ACHN (cell line): ENCODE measurements at places on chromosomes 5 and 9.

- DNase-seq: no peak
These were observed 384.4 kb downstream of the TMEM167A start for GRCh38 chr5:82692826-82693225.

DNA sequence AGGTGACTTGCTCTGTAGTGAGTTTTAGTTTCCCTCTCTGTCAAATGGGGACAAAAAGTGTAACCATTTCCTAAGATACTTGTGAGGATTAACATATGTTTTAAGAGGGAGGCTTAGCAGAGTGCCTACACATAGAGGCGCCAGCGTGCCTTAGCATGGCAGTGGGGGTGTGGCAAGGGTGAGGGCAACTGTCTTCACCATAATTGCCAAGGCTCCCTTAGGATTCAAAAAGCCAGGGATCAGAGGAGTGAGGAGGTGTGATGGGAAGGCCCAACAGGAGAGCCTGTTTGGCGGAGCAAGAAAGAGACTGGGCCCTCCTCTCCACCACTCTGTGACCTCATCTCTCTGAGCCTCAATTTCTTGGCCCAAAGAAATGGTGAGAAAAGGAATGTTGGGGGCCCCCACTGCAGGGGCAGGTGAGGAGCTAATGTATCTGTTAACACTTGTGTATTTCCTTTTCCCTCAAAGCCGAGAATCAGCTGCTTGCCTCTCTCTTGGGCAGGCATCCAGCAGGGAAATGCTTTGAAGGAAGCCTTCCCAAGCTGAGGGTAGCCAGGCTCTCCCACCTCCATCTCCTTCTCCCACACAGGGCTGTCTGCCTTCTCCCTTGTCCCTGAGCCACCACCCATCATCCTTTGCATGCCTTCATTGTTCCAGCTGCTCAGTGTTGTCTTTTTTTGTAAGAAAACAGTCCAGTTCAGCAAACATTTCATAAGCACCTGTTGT, 76.0 kb downstream of the DAB2IP start:
- DNase-seq: no peak

DNA sequence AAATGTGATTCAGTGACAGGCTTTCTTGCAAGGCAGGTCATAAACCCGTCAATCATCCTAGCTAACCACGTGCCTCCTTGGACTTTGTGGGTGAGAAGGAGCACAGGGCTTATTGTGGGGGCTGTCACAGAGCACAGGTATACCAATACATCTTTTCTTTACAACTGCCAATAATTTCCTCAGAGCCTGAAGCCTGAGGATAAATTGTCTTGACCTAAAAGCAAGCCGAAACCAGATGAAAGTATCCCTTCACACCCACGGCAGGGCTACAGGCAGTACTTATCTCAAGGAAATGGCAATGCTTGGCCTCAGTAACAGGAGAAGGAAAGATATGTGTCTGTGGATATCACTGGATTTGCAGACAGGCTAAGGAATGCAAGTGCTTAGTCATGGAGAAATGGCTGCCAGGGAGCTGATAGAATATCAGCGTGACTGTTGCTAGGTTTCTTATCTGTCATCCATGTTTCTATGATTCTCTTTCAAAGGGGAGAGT, 90.3 kb upstream of the ZNF366 start:
- peak; percentile 13 for DNase-seq

DNA sequence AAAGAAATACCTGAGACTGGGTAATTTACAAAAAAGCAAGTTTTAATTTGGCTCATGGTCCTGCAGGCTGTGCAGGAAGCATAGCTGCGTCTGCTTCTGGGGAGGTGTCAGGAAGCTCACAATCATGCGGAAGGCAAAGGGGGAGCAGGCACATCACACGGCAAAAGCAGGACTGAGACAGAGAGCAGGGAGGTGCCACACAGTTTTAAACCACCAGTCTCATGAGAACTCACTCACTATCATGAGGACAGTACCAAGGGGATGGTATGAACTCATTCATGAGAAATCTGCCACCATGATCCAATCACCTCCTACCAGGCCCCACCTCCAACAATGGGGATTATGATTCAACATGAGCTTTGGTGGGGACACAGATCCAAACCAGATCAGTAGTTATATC, 96.2 kb downstream of the OSTF1 start:
- no peak for DNase-seq

GRCh38 chr5:77423022-77423750, 68.9 kb downstream of the WDR41 start:
- DNase-seq: no peak

DNA sequence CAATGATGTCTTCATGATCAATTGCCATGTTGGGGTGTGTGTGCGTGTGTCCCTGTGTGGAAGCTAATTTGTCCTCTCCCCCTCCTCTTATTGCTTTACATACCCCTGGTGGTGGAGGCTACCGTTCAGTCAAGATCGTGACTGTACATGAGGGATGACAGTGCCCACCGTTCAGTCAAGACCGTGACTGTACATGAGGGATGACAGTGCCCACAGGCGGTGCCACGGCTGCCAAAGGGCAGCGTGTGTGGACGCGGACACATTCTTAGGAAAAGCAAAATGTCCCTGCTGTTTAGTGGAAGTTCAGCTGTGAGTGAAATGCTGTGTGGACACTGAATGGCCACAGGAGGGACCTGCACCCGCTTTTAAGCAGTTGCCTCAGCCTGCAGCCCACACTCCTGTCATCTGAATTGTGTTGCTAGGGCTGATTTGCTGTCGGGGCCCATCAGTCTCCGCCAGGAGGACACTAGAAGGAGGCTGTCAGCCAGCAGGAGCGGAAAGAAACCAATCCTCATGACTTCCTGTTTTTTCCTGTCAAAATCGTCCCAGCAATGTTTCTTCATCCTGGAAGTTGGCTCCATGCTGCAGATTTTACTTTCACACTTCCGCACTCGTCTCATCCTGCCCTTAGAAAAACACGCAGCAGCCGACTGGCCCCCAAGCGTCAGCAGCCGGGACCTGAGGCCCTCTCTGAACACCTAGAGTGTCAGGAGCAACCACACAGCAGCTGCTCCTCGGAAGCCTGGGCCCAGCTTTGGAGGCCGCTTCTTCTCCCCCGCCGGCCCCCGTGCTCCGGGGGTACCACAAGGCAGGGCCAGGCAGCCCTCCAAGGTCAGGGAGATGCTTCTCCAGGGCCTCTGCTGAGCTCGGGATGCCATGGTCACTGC, 9.1 kb downstream of the OR2V1 start:
- no peak for DNase-seq

DNA sequence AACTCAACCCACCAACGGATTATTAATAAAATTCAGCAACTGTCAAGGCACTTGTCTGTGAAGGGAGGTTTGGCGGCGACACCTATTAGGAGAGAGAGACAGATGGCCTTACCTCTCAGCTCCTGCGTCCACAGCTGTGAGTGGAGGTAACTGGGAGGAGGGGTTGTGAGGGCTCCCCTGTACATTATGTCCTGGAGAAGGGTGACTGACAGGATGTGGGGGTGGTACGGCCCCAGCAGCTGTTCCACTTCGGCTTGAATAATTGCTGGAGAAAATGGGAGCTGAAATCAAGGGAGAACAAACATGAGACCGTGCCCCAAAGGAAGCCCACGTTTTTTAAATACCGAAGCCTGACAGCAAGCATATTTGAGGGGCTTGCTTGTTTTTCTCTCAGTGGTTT, 353.5 kb upstream of the RFX3 start:
- DNase-seq: no peak

GRCh38 chr9:28808042-28808441, 1234.8 kb upstream of the C9orf72 start:
- DNase-seq: peak; percentile 52

DNA sequence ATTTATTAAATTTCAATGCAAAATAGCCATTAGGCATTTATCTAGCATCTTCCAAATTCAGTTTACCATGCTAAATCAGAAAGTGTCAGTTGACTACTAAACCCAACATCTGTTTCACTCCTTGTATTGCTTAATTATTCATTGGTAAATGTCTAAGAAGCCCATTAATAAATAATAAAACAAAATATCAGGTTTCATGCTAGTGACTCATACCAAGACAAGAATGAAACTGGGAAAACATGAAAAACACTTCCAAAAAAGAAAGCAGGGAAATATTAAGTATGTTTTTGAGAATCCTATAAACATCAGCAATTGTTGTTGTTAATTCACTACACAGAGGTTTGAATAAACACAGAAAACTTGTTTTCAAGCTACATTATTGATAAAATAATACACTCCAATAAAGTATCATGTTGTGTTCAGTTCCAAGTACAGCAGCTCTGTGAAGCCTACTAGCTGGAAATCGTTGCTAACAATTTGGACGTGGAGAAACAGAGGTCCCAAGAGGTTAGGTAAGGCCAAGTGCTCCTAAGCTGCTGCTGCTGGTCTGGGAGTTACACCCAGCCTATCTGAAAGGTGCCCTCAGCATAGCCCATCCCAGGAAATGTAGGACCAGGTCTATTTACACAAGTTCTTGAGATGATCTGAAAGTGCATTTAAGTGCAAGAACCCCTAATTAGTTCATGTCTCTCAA, 78.8 kb downstream of the GNAQ start:
- no peak for DNase-seq

GRCh38 chr5:59588922-59589321, 304.6 kb downstream of the PDE4D start:
- peak; percentile 74 for DNase-seq

- no peak for DNase-seq
These were observed 997.5 kb upstream of the CTNND2 start for GRCh38 chr5:12901696-12902095.

GRCh38 chr9:121837113-121837961, 185.9 kb downstream of the DAB2IP start:
- DNase-seq: no peak

GRCh38 chr5:97074859-97075489, 67.4 kb downstream of the LIX1 start:
- no peak for DNase-seq

DNA sequence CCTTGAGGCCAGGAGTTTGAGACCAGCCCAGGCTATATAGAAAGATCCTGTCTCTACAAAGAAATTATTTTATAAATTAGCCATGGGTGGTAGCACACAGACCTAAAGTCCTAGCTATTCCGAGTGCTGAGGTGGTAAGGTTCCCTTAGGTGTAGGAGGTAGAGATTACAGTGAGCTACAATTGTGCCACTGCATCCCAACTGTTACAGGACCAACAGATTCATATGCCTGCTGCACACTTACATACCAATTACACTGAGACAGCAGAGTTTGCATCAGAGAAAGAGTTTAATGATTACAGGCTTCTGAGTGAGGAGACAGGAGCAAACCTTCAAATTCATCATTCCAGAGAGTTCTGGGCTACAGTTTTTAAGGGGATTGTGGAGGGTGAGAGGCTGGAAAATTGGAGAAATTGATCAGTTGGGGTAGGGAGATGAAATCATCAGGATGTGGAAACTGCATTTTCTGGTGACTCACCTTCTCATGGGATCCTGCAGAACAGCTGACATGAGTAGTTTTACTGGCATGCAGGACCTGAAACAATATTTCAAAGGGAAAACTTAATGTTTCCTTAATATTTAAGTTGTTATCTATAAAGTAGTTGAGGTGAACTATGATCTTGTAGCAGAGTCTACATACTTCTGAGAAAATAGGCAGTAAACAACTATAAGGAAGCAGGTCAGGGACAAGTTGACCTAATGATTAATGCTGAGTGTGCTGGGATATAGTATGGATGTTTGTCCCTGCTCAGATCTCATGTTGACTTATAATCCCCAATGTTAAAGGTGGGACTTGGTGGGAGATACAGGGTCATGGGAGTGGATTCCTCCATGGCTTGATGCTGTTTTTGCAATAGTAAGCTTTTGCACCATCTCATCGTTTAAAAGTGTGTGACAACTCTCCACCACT, 54.7 kb downstream of the ANXA2R start:
- peak; percentile 33 for DNase-seq

- no peak for DNase-seq
These were observed 104.1 kb upstream of the NIPBL start for GRCh38 chr5:36772276-36773140.

DNA sequence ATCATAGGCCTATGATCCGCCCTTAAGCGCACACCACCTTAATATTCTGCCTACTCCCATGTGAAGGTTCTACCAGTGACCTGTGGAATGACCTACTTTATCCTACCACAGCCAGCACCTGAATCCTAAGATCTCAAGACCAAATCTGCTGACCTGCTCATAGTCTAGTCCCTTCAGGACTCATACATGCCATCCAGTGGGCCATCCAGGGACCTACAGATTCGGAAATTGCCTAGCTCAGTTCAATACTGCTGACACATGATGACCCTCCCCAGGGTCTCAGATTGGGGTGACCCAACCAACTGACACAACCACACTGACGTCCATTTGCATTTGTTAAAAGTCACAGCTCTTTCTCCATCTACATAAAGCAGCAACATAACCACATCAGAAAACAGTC, 443.8 kb upstream of the ST8SIA4 start:
- DNase-seq: no peak

GRCh38 chr9:85528607-85529006, 213.1 kb downstream of the AGTPBP1 start:
- DNase-seq: no peak

GRCh38 chr5:149320791-149321330, 24.4 kb upstream of the GRPEL2 start:
- DNase-seq: peak; percentile 93

- DNase-seq: peak; percentile 61
These were observed 909 bp downstream of the AFF4 start for GRCh38 chr5:132962429-132963021.

- no peak for DNase-seq
These were observed 258.6 kb downstream of the FANCC start for GRCh38 chr9:95058795-95059386.

- DNase-seq: no peak
These were observed 1.2 kb upstream of the NSD1 start for GRCh38 chr5:177132136-177133095.

DNA sequence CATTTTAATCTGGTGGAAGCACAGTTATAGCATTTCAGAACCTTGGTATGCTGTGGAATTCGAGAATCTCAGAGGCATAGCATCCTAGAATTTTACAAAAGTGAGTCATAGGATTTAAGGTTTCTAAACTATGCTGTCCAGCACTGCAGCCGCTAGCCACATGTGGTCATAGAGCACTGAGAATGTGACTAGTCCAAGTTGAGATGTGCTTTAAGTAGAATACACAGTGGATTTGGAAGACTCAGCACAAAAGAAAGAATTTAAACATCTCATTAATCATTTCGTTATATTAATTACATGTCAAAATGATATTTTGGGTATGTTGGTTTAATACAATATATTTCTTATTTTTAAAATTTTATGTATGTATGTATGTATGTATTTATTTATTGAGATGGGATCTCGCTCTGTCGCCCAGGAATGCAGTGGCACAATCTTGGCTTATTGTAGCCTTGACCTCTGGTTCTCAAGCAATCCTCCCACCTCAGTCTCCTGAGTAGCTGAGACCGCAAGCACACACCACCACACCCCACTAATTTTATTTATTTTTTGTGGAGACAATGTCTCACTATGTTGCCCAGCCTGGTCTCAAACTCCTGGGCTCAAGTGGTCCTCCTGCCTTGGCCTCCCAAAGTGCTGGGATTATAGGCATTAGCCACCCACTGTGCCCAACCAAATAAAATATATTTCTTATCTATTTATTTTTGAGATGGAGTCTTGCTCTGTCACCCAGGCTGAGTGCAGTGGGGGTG, 20.4 kb upstream of the RPS14 start:
- peak; percentile 97 for DNase-seq

- no peak for DNase-seq
These were observed 15.3 kb downstream of the MVB12B start for GRCh38 chr9:126341902-126342301.

- DNase-seq: no peak
These were observed 21.6 kb downstream of the FBXL7 start for GRCh38 chr5:15521381-15522186.

GRCh38 chr9:26723486-26723885, 169.1 kb downstream of the CAAP1 start:
- peak; percentile 61 for DNase-seq
